Activated CD4-positive, CD25-positive, alpha-beta regulatory T cell treated with anti-CD3 and anti-CD28 coated beads, Interleukin-2, amount 50 U/mL, for 16 hours (primary cell): ENCODE measurements at places on chromosomes 1 and 21.

GRCh38 chr1:209674957-209675564 is at the start of gene G0S2:
Gene G0S2, plus strand, starts transcription at chr1:209675412. Its CDS starts 273 bp downstream, at chr1:209675685.
- DNase-seq: no peak

DNA sequence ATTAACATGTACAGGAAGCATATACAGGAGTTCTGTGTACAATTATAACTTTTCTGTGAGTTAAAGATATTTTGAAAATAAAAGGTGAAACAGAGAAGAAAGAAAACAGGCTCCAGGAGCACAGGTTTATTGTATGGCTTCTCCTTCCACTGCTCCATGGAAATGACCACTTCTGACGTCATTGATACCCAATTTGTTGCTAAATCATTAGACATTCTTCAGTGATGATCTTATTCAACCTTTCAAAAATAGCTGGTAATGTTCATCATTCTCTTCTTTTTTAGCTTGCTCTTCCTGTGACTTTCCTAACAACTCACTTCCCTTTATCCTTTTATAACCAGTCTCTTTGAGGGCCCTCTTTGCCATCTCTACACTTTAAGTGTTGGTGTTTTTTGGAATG is 77.8 kb downstream of the KCNK2 start:
- no peak for DNase-seq

DNA sequence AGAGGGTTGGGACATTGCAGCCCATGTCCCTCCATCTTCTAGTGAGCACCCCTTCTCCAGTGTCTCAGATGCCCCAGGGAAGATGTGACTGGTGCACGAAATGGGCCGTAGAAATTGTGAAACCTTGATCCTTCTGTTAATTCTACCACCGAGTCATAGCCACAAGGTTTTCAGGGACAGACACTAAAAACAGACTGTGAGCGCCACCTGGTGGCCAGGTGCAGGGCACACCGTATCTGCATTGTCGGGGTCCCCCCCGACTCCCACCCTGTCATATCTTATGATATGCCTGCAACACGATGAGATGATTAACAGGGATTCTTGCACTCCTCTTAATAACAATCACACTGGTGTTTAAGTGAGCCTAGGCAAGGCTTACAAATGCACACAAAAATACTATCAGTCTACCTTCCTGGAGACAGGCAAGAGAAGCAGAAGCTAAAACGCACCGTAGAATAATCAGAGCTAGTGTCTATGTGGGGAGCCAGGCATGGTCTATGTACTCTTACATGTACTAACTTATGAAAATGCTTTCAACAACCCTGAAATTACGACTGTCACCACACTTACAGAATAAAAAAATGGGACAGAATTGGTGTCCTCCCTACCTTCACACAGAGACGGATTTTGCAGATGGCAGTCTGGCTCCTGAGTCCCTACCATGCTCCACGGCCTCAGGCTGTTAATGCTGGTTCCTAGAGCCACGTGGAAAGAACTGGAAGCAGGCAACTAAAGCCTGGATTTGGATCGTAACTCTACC is 57.9 kb downstream of the FHAD1 start:
- DNase-seq: peak; percentile 47

- DNase-seq: no peak
These were observed 150.0 kb upstream of the ADGRL2 start for GRCh38 chr1:81650776-81651175.

DNA sequence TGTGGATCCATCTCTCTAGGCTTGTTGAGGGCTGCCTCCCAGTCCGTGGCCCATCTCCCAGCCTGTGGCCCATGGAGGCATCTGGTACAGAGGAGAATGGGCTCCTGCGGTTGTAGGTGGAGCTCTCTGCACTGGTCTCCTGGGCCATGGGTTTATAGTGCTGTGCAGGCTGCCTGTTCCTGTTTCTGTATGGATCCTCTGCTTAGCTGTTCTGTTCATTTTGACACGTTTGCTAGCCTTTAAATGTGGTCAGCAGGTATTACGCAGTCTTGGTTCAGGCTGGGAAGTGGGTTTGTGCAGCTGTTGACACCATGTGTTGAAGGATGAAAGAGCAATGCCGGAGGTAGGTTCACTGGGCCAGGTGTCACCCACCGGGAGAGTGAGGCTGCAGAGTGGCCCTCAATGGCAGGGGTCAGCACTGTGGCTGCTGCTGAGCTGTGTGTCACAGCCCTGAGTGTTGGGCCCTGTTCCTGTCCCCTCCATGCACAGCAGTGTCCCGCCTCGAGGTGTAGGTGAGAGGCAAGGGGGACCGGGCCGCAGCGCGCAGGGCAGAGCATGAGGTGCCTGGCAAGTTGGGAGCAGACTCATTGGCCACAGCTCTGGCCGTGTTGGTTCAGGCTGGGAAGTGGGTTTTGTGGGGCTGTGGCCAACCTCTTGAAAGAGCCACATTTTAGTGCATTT is 39.0 kb downstream of the SNAP47 start:
- no peak for DNase-seq

DNA sequence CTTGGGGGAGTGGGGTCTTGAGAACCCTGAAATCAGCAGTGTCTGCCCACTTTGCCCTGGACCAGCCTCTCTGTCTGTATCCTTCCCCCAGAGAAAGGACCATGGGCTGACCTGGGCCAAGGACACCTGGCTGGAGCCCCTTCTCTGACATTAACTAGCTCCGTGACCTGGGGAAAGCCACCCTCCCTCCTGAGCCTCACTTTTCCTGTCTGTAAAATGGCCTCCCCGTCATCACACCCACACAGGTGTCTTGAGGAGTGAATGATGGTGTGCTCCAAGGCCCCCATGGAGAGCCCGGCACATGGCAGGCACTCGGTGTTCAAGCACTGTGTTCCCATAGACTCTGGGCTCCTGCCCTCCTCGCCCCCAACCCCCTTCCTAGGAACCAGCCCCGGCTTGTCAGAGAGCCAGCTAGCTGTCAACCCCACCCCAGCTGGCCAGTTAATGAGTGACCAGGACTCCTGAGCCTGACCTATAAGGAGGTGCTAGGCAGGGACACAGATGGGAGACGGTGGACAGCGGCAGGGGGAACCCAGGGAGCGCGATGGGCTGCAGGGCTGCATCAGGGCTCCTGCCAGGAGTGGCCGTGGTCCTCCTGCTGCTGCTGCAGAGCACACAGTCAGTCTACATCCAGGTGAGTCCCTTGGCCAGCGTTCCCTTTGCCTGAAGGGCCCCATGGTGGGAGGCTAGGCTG is at the start of gene GUCA2B:
Gene GUCA2B, plus strand, starts transcription at position 504 of the 694 bp plus-strand sequence. Its CDS starts 41 bp downstream, at position 545.
- DNase-seq: no peak

DNA sequence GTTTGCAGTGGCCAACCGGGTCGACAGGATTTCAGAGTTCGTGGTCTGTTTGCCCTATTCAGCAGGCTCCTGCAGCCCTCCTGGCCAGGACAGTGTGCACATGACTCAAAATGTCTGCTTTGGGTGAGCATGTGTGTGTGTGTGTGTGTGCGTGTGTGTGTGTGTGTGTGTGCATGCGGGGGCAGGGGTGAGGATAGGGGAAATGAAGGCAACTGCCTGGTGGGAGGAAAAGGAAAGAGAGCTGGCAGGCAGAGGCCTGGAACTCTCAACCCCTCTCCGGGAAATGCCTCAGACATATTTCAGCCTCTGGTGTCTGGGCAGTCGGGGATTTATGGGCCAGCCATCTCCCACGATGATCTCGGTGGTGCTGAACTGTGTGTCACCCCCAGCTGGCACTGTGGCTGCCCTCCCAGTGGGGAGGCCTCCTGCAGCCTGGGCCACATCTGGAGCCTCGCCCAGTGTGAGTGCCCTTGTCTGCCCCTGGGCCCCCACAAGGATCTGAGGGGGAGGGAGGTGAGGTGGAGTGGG is 15.2 kb downstream of the CDCP2 start:
- no peak for DNase-seq

GRCh38 chr1:168957818-168958217 is 148.7 kb upstream of the ATP1B1 start:
- no peak for DNase-seq

- no peak for DNase-seq
These were observed 141.4 kb downstream of the PLPP3 start for GRCh38 chr1:56437959-56438358.

- DNase-seq: no peak
These were observed 52.4 kb upstream of the USP1 start for GRCh38 chr1:62384276-62385005.

- DNase-seq: no peak
These were observed 10.3 kb upstream of the PRELP start for GRCh38 chr1:203465146-203465798.

- no peak for DNase-seq
These were observed 22.4 kb downstream of the ARHGEF19 start for GRCh38 chr1:16189921-16190621.
